ENCODE measurements at places on chromosomes 12 and 14. TPM values are rescaled to one million over a fixed set of nuclear protein-coding genes. Genes with fewer than 3 reads are reported as not detected.

The CD27 gene
- 1.9 TPM for total RNA-seq

The CSRP2 gene
- 16.0 TPM for total RNA-seq

DNA sequence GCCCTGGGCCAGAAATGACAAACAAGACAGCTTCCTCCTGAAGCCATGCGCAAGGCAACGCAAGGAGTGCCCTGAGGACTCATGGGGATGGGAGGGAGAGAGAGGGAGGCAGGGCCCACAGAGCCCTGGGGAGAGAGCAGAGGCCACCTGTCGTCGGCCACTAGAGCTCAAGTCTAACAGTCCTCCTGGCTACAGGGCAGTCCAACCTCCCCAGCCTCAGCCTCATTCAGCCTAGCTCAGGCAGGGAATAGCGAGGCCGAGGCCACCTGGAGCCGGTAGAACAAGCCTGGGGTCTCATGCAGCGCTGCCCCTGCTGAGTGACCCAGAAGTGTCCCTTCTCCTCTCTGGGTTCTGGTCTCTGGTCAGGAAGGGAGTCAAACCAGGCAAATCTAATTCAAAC is 69.5 kb downstream of the BCL11B start:
- DNase-seq, result no peak
- no peak overlapping the region for H3K27ac ChIP-seq
- H3K4me3 ChIP-seq, result no peak overlapping the region
- no peaks in the 10 kb centered on the region for H3K4me1 ChIP-seq
- H3K27me3 ChIP-seq, result no peaks in the 10 kb centered on the region

DNA sequence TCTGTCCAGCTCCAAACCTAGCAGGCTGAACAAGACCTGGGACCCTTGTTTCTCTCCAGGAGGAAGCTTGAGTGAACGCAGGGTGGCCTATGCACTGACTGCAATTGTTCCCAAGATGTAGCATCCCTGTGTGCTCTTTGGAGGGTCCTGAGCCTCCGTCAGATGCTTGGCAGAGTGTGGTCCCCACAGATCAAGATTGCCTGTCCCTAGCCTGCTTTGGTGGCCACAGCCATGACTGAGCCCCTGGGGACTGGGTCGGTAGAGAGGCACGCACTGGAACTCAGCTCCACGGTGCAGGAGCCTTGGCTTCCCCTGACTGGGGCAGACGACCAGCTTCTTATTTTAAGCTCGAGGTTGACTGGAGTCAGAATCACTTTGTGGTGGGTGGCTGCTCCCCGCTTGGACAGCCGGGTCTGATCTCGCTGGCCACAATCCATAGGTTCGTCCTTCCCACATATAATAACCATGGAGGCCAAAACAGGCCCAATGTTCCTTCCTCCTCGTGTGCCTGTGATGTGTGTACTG is 97.8 kb downstream of the LGMN start:
- H3K27me3 ChIP-seq, result no peaks in the 10 kb centered on the region
- H3K4me1 ChIP-seq, result peaks cover 10% of the 10 kb centered on the region
- H3K36me3 ChIP-seq, result peaks cover 5% of the 10 kb centered on the region
- H3K27ac ChIP-seq, result peak overlapping the region; percentile 90
- DNase-seq, result no peak

DNA sequence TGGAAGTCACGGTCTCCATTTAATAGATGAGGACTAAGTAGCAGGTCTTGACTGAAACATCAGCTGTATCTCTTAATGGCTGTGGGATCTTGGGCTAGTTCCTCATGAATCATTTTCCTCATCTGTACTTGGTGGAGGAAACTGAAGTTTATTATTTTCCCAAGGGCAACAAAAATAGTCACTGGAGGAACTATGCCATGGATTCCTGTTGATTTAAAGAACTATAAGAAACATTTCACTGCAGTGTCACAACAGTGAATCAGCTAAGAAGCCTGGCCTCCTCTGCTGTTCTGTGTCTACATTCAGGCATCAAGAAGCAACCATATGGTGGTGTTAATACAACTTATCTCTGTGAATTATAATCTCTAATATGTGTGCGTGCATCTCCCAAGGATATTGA is 200.5 kb downstream of the STXBP6 start:
- no peaks in the 10 kb centered on the region for H3K27me3 ChIP-seq
- H3K27ac ChIP-seq, result no peak overlapping the region
- no peak for DNase-seq
- H3K4me3 ChIP-seq, result no peak overlapping the region
- H3K36me3 ChIP-seq, result peaks cover 2% of the 10 kb centered on the region

- H3K36me3 ChIP-seq, result no peaks in the 10 kb centered on the region
- H3K27me3 ChIP-seq, result no peaks in the 10 kb centered on the region
Measured at GRCh38 chr12:127081058-127081457, 1185.9 kb upstream of the TMEM132C start.

Data from lung (tissue), 17 donors.